Stimulated activated CD8-positive, alpha-beta memory T cell treated with anti-CD3 and anti-CD28 coated beads, Interleukin-4, amount 100 ng/mL, for 4 hours (primary cell): ENCODE measurements at places on chromosomes 5 and 9.

DNA sequence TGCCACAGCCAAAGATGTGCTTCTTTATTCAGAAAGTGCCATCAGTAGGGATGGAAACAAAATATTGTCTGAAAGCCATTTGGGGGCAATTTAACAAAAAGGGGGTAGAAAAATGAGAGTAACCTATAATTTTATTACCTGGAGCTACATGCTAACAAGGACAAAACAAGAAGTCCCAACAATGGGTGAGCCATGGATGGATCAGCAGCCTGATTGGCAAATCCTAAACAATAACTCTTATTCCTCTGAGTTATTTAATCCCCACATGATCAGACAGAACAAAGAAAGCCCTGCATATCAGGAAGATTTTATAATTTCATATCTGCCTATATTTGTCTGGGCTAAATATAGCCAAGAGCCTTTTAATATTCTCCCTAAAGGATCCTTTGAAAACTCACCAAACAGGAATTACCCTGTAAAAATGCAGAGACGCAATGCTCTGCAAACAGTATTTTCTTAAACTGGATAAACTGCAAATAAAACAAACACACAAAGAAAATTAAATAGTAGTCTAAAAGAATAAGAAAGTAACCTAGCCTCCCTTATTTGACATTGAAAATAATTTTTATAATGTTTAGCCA, 483.4 kb downstream of the ZNF608 start:
- no peak for DNase-seq

GRCh38 chr5:15377573-15378340, 122.2 kb upstream of the FBXL7 start:
- no peak for DNase-seq

- no peak for DNase-seq
These were observed 311.8 kb upstream of the DMRT1 start for GRCh38 chr9:529731-530130.

GRCh38 chr5:59260200-59260599, 633.3 kb downstream of the PDE4D start:
- DNase-seq = no peak

DNA sequence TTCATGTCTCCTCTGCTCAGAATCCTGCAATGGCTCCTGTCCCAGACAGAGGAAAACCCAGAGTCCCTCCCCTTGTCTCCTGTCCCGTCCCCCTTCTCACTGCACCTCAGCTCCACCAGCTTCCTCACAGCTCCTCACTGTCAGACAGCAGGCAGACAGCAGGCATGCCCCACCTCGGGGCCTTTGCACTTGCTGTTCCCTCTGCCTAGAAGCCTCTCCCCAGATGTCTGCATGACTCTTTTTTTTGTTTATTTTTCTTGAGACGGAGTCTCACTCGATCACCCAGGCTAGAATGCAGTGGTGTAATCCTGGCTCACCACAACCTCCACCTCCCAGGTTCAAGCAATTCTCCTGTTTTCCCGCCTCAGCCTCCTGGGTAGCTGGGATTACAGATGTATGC, 8.8 kb upstream of the SLC6A7 start:
- no peak for DNase-seq

DNA sequence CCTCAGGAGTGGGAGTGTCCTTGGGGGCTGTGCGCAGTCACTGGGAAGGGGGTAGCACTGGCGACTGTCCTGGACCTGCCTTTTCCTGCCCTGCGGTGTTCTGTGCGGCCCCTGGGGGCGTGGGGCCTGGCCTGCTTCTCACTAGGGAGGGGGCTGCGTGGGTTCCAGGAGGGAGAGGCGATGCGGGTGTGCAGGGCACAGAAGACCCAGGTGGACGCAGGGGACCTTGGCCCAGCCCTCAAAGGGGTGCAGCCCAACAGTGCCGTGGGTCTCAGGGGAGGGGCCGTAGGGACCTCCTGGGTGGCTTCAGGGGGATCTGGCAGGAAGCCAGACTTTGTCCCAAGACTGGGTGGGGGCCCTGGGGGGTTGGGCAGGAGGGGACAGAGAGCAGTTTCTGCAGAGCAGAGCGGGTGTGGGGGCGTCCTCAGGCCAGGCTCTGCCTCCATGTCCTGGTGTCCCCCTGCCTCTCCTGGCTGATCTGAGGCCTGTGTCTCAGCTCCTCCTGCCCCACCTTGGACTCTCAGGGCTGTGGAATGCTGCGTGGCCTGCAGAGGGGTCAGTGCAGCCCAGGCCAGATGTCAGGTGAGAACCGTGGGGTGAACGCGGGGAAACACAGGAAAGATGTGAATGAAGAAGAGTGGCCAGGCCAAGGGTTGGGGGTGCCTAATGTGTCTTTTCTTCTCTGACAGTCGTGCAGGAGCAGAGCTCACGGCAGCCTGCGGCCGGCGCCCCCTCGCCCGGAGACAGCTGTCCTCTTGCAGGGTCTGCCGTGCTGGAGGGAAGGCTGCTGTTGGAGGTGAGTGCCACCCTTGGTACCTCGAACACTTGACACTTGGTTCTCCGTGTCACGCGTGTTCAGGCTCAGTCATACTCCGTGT, 54.6 kb downstream of the AHRR start:
- no peak for DNase-seq

GRCh38 chr5:91106842-91107511, 276.1 kb downstream of the ARRDC3 start:
- no peak for DNase-seq

GRCh38 chr9:28260330-28260729, 687.0 kb upstream of the C9orf72 start:
- DNase-seq = no peak

- DNase-seq = no peak
These were observed 283.8 kb downstream of the PDE4D start for GRCh38 chr5:59609501-59610265.

- no peak for DNase-seq
These were observed 1131.1 kb upstream of the WWC1 start for GRCh38 chr5:167160388-167160787.

- DNase-seq = no peak
These were observed 10.0 kb upstream of the AGPAT2 start for GRCh38 chr9:136697146-136697820.

DNA sequence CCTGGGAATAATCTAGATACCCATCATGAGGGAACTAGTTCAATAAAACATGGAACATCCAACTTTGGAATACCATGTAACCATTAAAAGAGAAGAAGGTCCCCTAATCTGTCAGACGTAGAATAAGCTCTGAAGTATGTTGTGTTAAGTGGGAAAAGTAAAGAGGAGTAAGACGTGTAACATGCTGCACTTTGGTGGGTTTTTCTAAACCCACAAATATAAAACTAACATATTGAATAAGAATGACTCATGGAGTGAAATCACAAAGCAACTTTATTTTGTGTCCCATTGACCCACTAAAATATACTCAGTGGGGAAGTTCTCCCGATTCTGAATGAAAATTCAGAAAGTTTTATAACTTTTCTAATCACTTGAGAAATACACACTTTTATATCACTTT, 67.9 kb upstream of the PIK3R1 start:
- no peak for DNase-seq

- DNase-seq = no peak
These were observed 180.2 kb downstream of the FBXL17 start for GRCh38 chr5:108201721-108202120.

DNA sequence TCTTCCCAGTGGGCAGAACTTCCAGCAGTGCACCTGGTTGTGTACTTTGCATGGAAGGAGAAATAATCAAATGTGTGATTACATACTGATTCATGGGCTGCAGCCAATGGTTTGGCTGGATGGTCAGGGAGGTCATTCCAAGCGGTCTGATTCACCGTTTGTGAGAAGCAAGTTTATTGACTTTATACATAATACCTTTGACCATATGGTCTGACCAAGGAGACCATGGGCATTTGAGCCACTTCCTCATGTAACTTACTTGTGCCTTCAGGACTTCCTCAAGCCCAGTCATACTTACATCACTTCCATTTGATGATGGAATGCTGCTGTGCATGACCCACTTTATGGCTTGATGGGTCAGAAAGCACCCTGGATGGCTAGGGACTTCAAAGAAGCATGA, 41.1 kb downstream of the DAP start:
- DNase-seq = no peak

GRCh38 chr5:116517488-116517887, 57.1 kb downstream of the SEMA6A start:
- no peak for DNase-seq

- no peak for DNase-seq
These were observed 4.5 kb downstream of the MACIR start for GRCh38 chr5:103263054-103263453.

- no peak for DNase-seq
These were observed 2.0 kb downstream of the PPP3R2 start for GRCh38 chr9:101592788-101593187.

DNA sequence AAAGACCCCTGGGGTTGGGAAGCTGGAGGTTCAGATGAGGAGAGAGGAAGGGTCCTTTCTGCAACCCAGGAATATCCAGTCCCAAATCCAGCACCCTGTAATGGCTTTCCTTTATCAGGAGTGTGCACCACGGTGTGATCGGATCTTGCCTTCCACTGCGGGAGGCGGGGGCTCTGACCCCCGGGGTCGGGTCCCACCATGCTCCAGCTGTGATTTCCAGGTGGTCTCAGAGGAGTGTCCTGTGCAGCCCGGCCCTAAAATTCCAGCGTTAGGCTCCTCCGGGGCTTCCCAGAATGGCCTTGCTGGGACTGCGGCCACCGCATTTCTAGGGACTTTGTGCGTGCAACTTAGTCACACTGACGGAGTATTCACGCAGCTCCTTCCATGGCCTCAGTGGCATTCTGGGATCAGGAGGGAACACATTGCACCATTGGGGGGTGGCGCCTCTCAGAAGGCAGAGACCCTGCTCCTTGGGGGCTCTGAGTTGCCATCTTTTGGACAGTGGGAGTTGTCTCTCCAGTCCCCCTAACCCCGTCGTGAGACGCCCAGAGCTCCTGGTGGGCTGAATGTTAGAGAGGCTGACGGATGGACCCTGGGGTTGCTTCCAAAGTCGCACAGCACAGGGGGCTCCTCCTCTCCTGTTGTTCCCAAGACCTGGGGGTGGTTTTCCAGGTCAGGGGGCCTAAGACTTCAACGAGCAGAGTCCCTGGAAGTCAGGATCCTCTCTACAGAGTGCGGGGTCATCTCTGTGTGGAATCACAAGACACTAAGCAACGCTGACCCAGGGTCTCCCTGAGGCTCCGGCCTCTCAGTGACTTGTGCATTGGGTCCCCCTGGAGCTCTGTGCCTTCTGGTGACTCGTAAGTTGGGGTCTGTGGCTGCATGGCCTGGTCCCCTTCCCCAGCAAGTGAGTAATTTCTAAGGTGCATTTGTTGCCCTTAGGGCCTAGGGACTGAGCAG, 42.7 kb upstream of the IRX4 start:
- no peak for DNase-seq

GRCh38 chr9:127154390-127155191, 32.2 kb upstream of the ANGPTL2 start:
- no peak for DNase-seq

DNA sequence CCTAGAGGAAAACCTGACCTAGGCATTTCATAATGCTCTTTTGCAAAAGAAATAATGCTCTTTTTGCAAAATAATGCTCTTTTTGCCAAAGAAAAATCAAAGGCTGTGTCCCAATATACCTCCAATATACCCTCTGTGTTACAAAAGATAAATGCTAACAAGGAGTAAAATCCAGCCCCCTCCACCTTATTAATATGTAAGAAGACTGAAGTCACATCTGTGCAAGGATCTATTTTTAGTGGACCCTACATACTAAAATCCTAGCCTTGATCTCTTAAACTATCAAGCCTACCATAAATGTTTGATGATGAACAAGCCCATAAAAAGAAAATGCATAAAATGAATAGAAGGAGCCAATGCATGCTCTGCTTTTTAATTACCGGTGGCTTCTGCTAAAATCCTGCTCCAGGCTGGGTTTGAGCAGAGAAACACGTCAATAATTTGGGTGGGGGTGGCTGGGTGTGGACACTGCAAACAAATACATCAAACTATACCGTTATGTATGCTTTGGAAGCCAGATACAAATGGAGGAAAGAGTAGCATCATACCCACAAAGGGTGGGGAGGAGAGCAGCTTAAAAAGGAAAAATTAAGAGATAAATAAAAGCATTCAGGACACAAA, 131.6 kb downstream of the SEMA6A start:
- DNase-seq = no peak

- DNase-seq = no peak
These were observed 97.2 kb downstream of the DOCK8 start for GRCh38 chr9:311841-312240.
